Spinal cord (tissue), 10 donors: ENCODE measurements at places on chromosomes 4 and X.

GRCh38 chr4:165440415-165441158 is 61.8 kb downstream of the CPE start:
- no peak for DNase-seq

- no peak for DNase-seq
Observed at GRCh38 chr4:188754372-188755002, 615.2 kb downstream of the TRIML1 start.

- DNase-seq = peak; percentile 27
Observed at GRCh38 chr4:22842360-22843018, 149.8 kb downstream of the GBA3 start.

DNA sequence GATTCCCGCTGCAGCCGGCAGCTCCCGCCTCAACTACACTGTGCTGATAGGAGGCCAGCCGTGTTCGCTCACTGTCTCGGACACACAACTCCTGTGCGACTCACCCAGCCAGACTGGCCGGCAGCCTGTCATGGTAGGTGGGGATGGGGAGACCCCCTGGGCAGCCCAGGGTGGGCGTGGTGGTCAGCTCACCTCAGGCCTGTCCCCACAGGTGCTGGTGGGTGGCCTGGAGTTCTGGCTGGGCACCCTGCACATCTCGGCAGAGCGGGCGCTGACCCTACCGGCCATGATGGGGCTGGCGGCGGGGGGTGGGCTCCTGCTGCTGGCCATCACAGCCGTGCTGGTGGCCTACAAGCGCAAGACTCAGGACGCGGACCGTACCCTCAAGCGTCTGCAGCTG is 9.5 kb downstream of the PLXNA3 start:
- no peak for DNase-seq

GRCh38 chr4:104973708-104974107 is 173.0 kb upstream of the TET2 start:
- DNase-seq = no peak

DNA sequence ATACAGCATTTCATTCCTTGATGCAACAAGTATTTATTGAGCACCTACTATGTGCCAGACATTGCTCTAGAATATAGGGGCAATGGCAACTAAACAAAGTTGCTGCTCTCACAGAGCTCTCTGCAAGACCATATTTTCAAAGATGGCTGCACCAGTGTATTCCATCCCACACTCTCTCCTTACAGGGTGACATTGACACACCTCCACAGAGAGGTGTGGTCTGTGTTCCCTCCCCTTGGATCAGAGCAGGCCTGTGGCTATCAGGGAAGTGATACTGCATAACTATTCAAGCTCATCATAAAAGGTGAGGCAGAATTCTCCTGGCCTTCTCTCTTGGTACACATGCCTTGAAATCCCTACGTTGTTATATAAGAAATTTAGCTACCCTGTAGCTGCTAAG is 95.3 kb upstream of the SOD3 start:
- DNase-seq = no peak

DNA sequence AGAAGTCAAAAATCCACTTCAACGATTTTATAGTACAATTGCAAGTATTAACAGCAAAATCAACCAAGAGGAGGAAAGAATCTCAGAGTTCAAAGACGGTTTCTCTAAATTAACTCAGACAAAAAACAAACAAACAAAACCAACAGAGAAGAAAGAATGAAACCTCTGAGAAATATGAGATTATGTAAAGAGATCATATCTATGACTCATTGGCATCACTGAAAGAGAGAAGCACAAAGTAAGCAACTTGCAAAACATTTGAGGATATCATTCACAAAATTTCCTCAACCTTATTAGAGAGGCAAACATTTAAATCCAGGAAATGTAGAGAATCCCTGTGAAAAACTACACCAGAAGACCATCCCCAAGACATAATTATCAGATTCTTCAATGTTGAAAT is 370.4 kb downstream of the INPP4B start:
- no peak for DNase-seq

GRCh38 chr4:95507147-95507546 is 41.6 kb downstream of the UNC5C start:
- no peak for DNase-seq

DNA sequence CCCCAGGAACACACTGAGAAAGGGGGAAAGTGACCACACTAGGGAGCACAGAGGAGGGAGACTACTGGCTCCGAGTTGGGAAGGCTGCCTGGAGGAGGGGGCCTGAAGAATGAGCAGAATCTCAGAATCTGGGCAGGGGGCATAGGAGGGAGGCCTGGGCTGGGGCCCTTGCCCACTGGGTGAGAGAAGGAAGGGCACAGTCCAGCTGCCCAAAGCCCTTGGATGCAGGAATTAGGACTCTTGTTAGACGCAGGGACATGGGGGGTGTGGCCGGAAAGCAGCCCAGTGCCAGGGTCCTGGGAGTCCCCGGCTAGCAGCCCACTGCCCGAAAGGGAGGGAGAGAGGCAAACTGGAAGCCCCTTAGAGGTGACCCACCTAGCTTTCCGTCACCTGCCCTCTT is 1.9 kb upstream of the DUSP9 start:
- no peak for DNase-seq

GRCh38 chr4:90074322-90074886 is 52.8 kb upstream of the CCSER1 start:
- no peak for DNase-seq

DNA sequence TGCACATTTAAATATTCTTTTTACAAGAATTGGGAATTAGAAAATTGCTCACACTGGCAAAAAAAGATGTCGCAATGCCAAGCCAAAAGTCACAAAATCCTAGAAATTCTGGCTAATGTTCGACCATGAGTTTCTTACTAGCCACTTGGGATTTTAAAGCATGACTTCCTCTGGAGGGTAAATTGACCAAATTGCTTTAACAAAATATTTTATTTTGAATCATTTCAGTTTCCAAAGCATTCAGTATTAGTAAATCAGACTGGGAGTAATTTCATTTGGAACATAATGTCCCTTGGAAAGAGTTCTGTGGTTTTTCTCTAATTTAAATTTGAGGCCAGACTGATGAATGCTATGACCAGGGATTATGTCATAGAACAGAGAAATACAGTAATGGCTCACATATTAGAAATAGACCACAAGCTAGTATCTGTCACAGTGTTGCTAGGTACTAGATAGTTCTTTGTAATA is 7.6 kb upstream of the CXCL5 start:
- no peak for DNase-seq
